ENCODE measurements at places on chromosomes 6 and 20.

GRCh38 chr20:35408270-35408669 is 3.5 kb downstream of the UQCC1 start:
- no peak for DNase-seq

DNA sequence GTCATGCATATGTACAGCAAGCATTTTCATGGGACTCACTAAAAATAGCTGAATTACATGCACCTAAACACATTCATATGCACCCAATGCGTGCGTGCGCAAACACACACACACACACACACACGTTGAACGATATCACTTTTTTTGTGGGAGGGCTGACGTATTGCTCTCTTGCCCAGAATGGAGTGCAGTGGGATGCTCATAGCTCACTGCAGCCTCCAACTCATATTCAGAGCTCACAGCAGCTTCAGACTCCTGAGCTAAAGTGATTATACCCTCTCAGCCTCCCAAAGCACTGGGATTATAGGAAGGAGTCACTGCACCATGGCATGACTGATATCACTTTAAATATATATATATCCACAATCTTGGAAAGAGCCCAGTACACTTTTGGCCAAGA is 620.4 kb upstream of the MANEA start:
- DNase-seq = no peak

- DNase-seq = no peak
These were observed 73.0 kb downstream of the TIAM2 start for GRCh38 chr6:155067956-155068615.

- DNase-seq = no peak
These were observed 16.8 kb downstream of the MRS2 start for GRCh38 chr6:24419526-24419925.

GRCh38 chr6:157831424-157832249 is 8.6 kb downstream of the SNX9 start:
- no peak for DNase-seq

GRCh38 chr20:11155156-11155756 is 481.5 kb upstream of the JAG1 start:
- DNase-seq = no peak

DNA sequence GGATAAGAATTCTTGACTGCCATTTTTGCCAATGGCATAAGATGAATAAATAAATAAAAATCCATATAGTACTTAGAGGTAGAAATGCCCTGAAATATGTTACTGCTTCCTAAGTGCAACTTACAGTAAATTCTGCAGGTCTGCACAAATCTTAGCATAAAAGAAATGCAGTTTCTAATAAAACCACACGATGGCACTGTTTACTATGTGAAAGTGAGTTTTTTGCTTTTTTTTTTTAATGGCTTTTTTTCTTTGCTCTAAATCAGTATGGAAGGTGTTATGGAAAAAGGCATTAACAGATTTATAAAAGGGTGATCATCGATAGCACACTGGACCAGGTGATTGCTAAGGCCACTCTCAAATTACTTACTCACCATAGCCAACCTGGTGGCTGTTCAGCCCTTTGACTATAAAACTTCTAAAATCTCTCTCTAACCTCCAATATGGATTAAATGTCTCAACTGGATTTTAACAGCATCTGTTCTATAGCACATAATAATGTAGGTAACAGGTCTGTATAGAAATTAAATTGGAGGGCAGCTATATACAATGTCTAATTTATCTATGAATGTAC is 45.8 kb downstream of the AHI1 start:
- no peak for DNase-seq

All from retinal pigment epithelial cell (primary cell).